ENCODE measurements at places on chromosomes 6 and 20. TPM values are rescaled to one million over a fixed set of nuclear protein-coding genes. Genes with fewer than 3 reads are reported as not detected.
A peak's percentile ranks its signal among the peaks of the same experiment; 100 is the strongest.

GRCh38 chr6:166872531-166873009, 83.8 kb downstream of the RNASET2 start:
- no peaks in the 10 kb centered on the region for H3K36me3 ChIP-seq
- no peak for DNase-seq
- peaks cover 7% of the 10 kb centered on the region for H3K27me3 ChIP-seq
- no peaks in the 10 kb centered on the region for H3K4me1 ChIP-seq
- no peak overlapping the region for H3K27ac ChIP-seq

DNA sequence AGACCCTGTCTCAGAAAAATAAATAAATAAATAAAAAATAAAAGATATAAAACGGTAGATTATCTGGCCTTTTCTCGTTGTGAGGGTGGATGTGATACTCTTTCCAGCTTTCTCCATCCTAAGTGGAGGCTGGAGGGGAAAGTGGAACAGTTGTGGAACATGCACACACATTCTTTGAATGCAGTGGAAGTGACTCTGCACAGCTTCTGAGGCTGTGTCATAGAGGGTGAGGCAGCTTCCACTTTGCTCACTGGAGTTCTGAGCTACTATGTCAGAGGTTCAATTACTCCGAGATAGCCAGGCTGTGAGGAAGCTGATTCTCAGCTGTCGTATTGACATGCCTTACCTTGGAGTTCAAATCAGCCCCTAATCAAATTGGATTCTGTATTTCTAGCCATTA, 82.2 kb downstream of the CHMP4B start:
- no peaks in the 10 kb centered on the region for H3K36me3 ChIP-seq
- no peak for DNase-seq
- H3K4me3 ChIP-seq = no peak overlapping the region

DNA sequence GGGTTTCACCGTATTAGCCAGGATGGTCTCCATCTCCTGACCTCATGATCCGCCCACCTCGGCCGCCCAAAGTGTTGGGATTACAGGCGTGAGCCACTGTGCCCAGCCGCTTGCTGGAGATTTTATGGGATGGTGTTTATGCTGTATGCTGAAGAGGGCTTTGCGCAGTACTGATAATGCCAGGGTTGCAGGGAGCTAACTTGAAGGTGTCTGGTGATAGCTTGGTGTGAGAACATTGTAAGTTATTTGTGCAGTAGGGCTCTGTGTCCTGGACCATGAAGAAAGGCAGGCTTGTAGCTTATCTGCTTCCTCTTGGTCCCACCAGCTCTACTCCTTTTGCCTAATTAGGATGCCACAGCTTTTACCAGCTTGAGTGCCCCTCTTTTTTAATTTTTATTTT, 157.0 kb upstream of the DTNBP1 start:
- H3K27ac ChIP-seq = no peak overlapping the region
- H3K27me3 ChIP-seq = no peaks in the 10 kb centered on the region
- H3K4me1 ChIP-seq = no peaks in the 10 kb centered on the region
- no peak for DNase-seq
- H3K4me3 ChIP-seq = no peak overlapping the region
- no peaks in the 10 kb centered on the region for H3K36me3 ChIP-seq

GRCh38 chr6:93751969-93752368, 332.6 kb upstream of the EPHA7 start:
- no peaks in the 10 kb centered on the region for H3K4me1 ChIP-seq
- no peak for DNase-seq
- no peak overlapping the region for H3K27ac ChIP-seq
- H3K36me3 ChIP-seq = no peaks in the 10 kb centered on the region
- H3K4me3 ChIP-seq = no peak overlapping the region

DNA sequence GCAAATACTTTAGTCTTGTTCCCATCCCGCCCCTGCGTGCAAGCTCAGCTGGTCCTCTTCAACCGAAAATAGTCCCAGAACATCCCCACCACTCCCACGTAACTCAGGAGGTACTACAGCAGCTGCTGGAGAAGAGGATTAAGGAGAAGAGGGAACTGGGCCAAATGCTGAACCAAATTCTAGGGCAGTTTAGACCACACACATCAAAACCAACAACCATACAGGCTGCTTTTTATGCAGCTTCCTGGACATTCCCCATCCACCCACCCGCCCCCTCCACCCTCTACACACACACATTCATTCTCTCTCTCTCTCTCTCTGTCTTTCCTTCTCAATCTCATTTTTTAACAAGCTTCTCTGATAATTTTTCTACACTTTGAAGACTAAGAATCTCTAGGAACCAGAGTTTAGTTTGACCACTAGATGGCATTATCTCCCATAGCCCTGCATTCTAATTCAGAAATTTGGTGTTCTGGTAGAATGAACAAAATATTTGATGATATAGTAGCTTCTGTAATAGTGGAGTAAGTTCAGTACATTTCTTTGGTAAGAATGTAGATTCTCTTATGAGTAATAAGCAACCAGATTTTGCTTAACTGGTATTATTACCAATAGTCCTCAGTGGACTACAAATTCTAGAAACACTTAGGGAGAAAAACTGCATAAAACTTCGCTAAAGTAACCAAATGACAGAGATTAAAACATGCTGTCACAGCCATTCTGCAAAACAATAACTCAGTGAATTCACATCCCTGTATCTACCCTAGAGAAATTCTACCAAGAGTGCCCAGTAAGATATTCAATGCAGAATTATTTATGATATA, 52.1 kb upstream of the BEND6 start:
- no peak overlapping the region for H3K4me3 ChIP-seq
- no peaks in the 10 kb centered on the region for H3K36me3 ChIP-seq
- H3K4me1 ChIP-seq = no peaks in the 10 kb centered on the region
- no peak for DNase-seq
- peak overlapping the region; percentile 51 for H3K27ac ChIP-seq

GRCh38 chr6:11092668-11093375, 812 bp upstream of the SMIM13 start:
- H3K27ac ChIP-seq = peak overlapping the region; percentile 99
- H3K27me3 ChIP-seq = no peaks in the 10 kb centered on the region
- no peak for DNase-seq
- H3K4me3 ChIP-seq = peak overlapping the region; percentile 91
- no peaks in the 10 kb centered on the region for H3K4me1 ChIP-seq

- H3K27ac ChIP-seq = no peak overlapping the region
- no peak for DNase-seq
- no peak overlapping the region for H3K4me3 ChIP-seq
- no peaks in the 10 kb centered on the region for H3K36me3 ChIP-seq
Observed at GRCh38 chr6:12748411-12748810, 31.8 kb downstream of the PHACTR1 start.

DNA sequence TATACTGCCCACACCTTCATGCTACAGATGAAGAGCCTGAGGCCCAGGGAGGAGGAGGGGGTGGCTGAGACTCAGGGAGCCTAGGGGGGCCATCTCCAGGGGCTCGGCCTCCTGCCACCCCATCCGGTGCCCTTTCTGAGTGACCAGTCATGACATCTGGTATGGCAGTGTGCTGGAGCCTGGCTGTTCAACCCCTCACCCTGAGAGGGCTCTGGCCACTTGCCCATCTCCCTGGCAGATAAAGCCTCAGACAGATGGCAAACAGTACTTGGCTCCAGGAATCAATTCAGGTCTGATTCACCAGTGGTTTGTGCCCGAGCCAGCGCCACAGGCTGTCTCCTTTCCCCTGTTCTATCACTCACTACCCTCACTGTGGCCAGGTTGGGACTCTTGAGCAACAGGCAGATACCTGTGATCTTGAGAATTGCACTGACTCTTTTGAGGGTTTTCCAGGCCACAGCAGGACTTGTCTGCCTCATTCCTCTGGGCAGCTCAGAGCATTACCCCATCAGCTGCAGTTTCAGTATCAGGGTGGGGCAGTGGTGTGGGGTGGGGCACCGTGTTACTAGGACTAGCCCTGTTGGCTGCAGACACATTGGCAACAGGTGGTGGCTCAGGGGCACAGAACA, 22.8 kb downstream of the SRSF3 start:
- DNase-seq = no peak
- H3K27me3 ChIP-seq = no peaks in the 10 kb centered on the region
- H3K36me3 ChIP-seq = no peaks in the 10 kb centered on the region
- no peak overlapping the region for H3K4me3 ChIP-seq
- H3K27ac ChIP-seq = no peak overlapping the region

DNA sequence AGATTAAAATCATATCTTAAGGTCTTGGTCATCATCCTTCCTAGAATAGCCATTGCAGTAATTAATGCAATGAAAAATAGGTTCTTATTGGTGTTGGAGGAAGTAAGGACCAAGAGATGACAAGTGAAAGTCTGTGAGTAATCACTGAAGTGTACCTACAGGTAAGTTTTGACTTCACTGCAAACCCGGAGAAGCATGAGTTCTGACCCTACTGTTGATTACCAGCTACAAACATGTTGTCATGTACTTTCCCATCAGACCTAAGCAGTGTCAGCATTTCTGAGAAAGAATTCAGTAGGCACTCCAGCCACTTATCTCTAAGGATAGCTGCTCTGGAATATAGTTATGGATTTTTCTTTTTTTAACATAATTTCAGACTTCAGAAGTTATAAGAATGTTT, 280.9 kb downstream of the ZFAND3 start:
- H3K4me3 ChIP-seq = no peak overlapping the region
- H3K27ac ChIP-seq = no peak overlapping the region
- no peak for DNase-seq
- no peaks in the 10 kb centered on the region for H3K4me1 ChIP-seq
- no peaks in the 10 kb centered on the region for H3K27me3 ChIP-seq

- no peak overlapping the region for H3K4me3 ChIP-seq
- no peak overlapping the region for H3K27ac ChIP-seq
- no peaks in the 10 kb centered on the region for H3K36me3 ChIP-seq
Observed at GRCh38 chr20:50280851-50281655, 90.4 kb downstream of the CEBPB start.

- DNase-seq = no peak
- no peaks in the 10 kb centered on the region for H3K36me3 ChIP-seq
- no peaks in the 10 kb centered on the region for H3K27me3 ChIP-seq
Observed at GRCh38 chr20:4170621-4171537, 155.5 kb upstream of the RNF24 start.

DNA sequence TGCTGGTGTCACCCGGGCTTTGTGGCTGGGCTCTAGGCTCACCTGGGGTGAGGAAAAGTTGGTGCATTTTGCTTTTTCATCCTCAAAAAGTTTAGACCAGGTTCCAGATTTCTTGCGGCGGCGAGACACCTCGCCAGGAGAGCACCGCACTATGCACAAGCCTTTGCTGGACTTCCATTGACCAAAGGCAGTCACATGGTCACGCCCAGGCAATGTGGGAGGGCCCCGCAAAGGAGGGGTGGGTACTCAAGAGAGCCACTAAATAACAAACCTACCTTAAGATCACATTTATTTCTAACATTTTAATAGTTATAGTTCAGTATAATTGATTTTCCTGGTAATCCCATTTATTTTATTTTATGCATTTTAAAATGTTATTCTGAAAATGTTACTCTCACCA, 3.0 kb upstream of the KIF16B start:
- H3K4me3 ChIP-seq = no peak overlapping the region
- H3K27me3 ChIP-seq = no peaks in the 10 kb centered on the region
- H3K27ac ChIP-seq = no peak overlapping the region
- no peak for DNase-seq
- peaks cover 16% of the 10 kb centered on the region for H3K4me1 ChIP-seq

Gene SOX18
- 44.6 TPM for total RNA-seq

Gene RNF39
- total RNA-seq = not detected

Data from tibial nerve (tissue), 4 donors.